ENCODE measurements at places on chromosomes 12 and 14.

DNA sequence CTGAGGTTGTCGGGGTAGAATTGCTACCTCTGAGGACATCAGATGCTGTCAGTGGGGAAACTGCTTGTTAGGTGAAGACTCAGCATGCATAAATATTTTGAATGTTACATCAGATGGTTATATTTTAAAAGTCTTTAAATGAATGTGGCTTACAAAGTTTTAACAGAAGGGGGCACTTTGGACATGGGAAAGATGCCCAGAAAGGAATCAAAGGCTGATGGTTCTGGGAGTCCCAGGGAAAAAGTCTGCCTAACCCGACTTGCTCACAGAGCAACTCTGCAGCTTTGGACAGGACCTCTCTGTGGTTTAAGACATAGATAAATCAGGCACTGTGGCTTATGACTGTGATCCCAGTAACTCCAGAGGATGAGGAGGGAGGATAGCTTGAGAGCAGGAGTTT lies 474.9 kb downstream of the ATP23 start:
- DNase-seq, result no peak

- DNase-seq, result peak; percentile 77
Measured at GRCh38 chr14:101442451-101442850, 118.8 kb upstream of the DIO3 start.

- DNase-seq, result no peak
Measured at GRCh38 chr12:91040096-91040755, 17.6 kb downstream of the KERA start.

- no peak for DNase-seq
Measured at GRCh38 chr14:60183741-60184140, 18.5 kb upstream of the DHRS7 start.

GRCh38 chr12:106136263-106136662 lies 2.5 kb downstream of the NUAK1 start:
- DNase-seq, result peak; percentile 71

DNA sequence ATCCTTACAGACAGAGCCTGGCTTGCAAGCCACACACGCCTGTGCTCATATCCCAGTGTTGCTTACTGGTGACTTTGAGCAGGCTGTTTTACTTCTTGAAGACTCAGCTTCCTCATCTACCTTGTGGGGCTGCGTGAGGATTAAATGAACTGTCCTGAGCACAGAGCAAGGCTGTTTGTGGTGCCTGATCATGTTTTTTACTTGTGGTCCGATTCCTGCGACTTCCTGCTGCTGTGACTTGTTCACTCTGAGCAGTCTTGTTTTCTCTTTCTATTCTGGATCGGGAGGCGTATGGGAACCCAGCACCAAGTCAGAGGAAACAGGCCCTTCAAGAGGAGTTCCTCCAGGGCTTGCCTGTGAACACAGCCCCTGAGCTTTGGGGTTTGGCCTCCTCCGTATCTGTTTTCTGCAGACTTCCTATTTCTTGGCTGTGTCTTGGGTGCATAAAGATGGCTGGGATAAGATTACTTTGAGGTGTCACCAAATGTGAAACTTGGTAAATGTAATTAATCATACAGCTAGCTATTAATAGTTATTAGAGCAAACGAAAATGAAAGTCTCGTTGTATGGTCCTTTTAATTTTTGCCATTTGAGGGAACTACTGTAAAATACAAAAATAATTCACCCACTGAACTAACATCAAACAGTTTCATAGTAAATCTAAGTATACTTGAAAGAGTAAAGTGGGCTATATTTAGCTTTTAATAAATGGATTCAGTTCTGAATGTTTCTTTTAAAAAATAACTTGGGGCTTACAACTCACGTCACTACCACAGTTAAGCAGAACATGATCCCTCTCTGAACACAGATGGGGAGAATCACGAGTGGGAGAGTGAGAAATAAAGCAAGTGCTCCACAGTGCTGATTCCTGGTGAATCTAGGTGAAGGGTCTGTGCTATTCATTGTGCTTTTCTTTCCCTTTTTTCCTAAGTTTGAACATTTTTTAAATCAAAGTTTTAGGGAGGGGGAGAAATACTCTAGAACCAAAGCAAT lies 251.5 kb downstream of the FOXN3 start:
- DNase-seq, result no peak
